ENCODE measurements at places on chromosomes 16 and 17.
A peak's percentile ranks its signal among the peaks of the same experiment; 100 is the strongest.

GRCh38 chr17:28065706-28066105, 23.2 kb downstream of the NLK start:
- H3K27ac ChIP-seq: no peak overlapping the region
- DNase-seq: no peak
- no peaks in the 10 kb centered on the region for H3K36me3 ChIP-seq
- no peaks in the 10 kb centered on the region for H3K27me3 ChIP-seq
- no peaks in the 10 kb centered on the region for H3K4me1 ChIP-seq

- no peak overlapping the region for H3K4me3 ChIP-seq
- H3K27ac ChIP-seq: no peak overlapping the region
- no peaks in the 10 kb centered on the region for H3K4me1 ChIP-seq
Observed at GRCh38 chr17:36527621-36528250, 6.9 kb downstream of the MYO19 start.

DNA sequence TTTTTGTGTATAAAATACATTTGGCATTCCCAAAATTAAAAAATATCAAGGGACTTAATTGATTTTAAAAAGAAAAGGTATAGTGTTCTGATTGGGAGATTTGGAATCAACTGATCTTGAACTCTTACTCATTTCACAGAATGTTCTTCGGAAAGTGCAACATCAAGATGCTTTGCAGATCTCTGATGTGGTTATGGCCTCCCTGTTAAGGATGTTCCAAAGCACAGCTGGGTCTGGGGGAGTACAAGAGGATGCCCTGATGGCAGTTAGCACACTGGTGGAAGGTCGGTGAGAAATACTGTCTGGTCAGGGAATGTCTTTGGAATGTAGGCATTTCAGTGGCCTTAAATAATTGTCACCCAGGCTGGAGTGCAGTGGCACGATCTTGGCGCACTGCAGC, 19.5 kb upstream of the TBKBP1 start:
- no peak overlapping the region for H3K27ac ChIP-seq
- no peak overlapping the region for H3K4me3 ChIP-seq
- no peaks in the 10 kb centered on the region for H3K27me3 ChIP-seq
- no peak for DNase-seq
- H3K4me1 ChIP-seq: no peaks in the 10 kb centered on the region

GRCh38 chr16:51538707-51539498, 387.8 kb upstream of the SALL1 start:
- DNase-seq: no peak
- H3K4me1 ChIP-seq: peaks cover 44% of the 10 kb centered on the region
- no peak overlapping the region for H3K27ac ChIP-seq
- H3K36me3 ChIP-seq: no peaks in the 10 kb centered on the region
- H3K27me3 ChIP-seq: no peaks in the 10 kb centered on the region
- H3K4me3 ChIP-seq: no peak overlapping the region

GRCh38 chr17:41516830-41517283, 1.8 kb downstream of the KRT15 start:
- peaks cover 10% of the 10 kb centered on the region for H3K4me1 ChIP-seq
- no peaks in the 10 kb centered on the region for H3K36me3 ChIP-seq
- no peak for DNase-seq
- H3K27me3 ChIP-seq: no peaks in the 10 kb centered on the region
- no peak overlapping the region for H3K4me3 ChIP-seq

DNA sequence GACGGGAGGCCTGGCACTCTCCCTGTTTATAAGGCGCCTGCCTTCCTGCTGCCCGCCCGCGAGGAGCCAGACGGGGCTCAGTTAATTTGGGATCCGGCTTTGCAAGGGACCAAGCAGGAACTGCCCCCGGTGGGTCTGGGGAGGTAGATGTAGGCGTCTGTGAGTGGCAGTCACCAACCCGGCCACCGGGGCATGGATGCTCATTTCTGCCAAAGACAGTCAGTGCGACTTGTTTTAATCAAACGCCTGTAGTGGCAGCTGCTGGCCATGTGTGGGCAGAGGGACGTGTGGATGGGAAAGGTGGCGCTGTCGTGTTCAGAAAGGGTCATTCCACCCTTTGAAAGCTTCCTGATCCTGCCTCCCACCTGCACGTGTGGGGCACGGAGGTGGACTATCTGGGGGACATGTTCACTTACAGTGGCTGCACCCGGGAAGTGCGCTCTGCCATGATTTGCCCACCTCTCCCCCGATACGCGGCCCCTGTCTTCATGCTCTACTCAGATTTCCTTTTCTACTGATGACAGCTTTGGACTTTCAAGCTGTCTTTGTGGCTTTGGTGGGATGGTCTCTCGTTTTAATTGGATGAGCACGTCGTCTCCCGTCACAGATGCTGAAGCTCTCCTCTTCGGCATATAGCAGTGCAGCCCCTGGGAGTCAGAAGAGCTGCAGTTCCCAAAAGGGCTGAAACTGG, 60.3 kb upstream of the CIBAR2 start:
- no peak for DNase-seq
- peaks cover 16% of the 10 kb centered on the region for H3K36me3 ChIP-seq
- H3K4me1 ChIP-seq: peaks cover 81% of the 10 kb centered on the region
- peak overlapping the region; percentile 14 for H3K4me3 ChIP-seq
- no peak overlapping the region for H3K27ac ChIP-seq

DNA sequence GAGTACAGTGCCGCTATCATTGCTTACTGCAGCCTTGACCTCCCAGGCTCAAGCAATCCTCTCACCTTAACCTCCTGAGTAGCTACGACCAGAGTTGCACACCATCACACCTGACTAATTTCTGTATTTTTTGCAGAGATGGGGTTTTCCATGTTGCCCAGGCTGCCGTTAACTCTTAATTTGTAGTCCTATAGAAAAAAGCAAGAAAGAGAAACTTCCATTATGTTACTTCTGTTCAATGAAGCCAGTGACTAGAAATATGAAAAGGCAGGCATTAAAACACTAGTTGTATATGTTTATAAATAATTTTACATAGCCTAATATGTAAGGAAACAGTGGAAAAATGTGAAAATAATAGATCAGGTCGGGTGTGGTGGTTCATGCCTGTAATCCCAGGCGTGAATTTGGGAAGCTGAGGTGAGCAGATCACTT, 9.7 kb downstream of the RAD51C start:
- no peak overlapping the region for H3K27ac ChIP-seq
- no peak overlapping the region for H3K4me3 ChIP-seq
- no peak for DNase-seq
- peaks cover 40% of the 10 kb centered on the region for H3K36me3 ChIP-seq
- no peaks in the 10 kb centered on the region for H3K4me1 ChIP-seq

GRCh38 chr16:47392081-47392480, 68.8 kb downstream of the ITFG1 start:
- H3K27ac ChIP-seq: no peak overlapping the region
- no peak for DNase-seq
- H3K4me3 ChIP-seq: no peak overlapping the region
- no peaks in the 10 kb centered on the region for H3K27me3 ChIP-seq
- H3K4me1 ChIP-seq: no peaks in the 10 kb centered on the region

GRCh38 chr17:9024497-9024896, 3.2 kb downstream of the NTN1 start:
- no peak for DNase-seq
- H3K4me3 ChIP-seq: peak overlapping the region; percentile 32
- no peaks in the 10 kb centered on the region for H3K36me3 ChIP-seq

DNA sequence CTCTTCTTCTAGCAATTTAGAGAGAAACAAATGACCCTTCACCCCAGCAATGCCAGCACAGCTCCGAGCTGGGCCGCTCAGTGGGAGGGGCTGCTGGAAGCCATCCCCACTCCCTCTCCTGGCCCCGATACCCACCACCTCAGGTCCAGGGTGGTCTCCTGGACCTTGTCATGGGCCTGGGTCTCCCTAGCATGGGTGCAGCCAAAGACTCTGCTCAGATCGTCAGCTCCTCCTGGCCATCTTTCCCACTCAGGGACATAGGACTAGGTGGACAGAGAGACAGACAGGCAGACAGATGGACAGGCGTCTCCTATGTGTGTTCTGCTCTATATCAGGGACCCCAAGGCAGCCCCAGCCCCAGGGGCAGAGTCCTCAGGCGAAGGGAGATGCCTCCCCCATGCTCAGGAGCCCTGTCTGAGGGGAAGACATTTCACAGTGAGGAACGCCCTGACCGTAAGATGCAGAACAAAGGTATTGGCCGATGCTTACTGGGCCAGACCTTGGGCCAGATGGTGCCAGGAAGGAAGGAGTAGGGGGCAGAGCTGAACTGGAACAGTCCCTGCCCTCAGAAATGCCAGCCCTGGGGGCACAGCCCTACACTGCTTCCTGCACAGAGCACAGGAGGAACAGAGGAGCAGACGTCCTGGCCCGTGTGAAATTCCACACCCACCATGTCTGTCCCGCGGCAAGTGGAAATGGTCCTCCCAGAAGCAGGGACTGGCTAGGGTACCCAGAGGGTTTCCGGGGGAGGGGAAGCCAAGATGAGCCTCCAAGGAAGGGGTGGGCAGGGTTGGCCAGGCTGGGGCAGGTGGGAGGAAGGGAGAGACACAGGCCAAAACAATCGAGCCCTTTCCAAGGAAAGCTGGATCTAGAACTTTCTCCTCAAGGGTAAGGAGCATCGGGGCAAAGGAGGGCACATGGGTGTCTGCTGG, 13.0 kb downstream of the PITPNM3 start:
- no peak overlapping the region for H3K4me3 ChIP-seq
- DNase-seq: no peak
- H3K27ac ChIP-seq: no peak overlapping the region
- no peaks in the 10 kb centered on the region for H3K27me3 ChIP-seq

DNA sequence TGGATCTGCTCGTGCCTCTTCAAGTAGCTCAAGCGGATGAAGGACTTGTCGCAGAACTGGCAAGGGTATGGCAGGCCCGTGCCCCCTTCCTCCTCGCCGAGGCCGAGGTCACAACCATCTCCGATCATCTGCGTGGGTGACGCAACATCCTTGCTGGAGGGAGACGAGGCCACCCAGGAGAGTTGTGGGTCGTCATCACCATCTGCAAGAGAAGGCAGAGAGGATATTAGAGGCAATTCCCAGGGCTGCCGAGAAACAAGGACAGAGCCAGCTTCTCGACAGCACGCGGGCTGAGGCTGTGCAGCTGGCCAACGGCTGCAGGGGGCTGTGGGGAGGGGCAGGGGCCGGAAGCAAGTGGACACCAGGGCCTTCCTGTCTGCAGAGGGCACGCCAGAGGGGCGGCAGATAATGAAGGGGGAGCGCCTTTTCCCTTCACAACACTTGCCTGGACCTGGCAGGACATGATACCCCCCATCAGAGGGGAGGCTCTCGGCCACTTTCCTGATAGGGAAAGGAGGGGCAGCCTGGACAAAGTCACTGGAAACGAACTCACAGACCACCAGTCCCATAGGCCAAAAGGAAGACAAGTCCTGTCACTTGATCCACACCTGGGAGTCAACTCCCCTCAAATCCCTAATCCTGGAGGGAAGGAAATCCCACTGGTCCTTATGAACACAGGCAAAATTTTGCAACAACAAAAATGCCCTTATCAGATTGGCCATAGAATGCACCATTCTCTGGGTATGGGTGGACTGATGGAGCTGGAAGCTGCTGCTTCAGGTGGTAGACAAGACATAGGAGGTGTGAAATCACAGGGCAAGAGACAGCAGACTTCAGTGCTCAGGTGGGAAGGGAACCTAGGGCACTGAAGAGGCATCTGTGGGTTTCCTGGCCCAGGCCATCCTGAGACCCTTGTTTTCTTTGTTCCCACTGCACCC, 217.0 kb downstream of the ZNF423 start:
- no peaks in the 10 kb centered on the region for H3K27me3 ChIP-seq
- peak; percentile 39 for DNase-seq
- peaks cover 42% of the 10 kb centered on the region for H3K36me3 ChIP-seq
- H3K4me1 ChIP-seq: peaks cover 39% of the 10 kb centered on the region

DNA sequence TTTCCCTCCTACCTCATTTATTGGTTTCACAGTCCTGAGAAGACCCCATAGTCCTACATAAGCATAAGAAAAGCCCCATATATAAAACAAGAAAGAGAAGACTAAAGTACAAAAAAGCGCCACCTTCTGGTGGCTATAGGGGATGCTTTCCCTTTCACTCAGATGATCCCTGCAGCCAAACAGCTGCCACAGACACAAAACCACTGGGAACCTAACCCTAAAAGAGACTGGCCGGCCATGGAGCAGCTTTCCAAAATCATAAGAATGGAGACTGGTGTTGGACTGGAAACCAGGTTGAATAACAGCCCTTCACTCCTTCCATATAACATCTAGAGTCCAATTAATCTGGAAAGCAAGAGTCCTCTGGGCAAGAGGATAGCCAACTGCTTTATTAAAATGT, 11.4 kb downstream of the DYNC1LI2 start:
- no peak for DNase-seq
- H3K27me3 ChIP-seq: no peaks in the 10 kb centered on the region
- peaks cover 61% of the 10 kb centered on the region for H3K36me3 ChIP-seq
- peaks cover 39% of the 10 kb centered on the region for H3K4me1 ChIP-seq
- peak overlapping the region; percentile 96 for H3K27ac ChIP-seq

DNA sequence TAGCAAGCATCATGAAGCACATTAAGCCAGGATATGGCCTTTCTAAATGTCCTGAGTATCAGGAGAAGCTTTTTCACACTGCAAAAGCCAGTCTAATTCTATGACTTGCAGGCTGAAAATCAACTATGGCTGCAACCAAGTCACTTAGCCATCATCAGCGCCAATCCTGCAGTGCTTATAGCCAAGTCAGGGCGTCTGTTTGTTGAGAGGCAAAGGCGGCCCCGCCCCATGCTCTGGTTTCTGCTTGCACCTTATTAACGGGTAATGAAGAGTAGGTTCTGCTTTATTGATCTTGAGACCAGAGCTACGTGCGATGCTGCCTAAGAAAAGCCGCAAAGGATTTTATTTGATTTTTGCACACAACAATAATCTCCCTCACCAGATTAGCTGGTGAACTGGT, 88.4 kb downstream of the CDH13 start:
- peaks cover 6% of the 10 kb centered on the region for H3K4me1 ChIP-seq
- H3K36me3 ChIP-seq: no peaks in the 10 kb centered on the region
- H3K27ac ChIP-seq: no peak overlapping the region
- no peak overlapping the region for H3K4me3 ChIP-seq
- DNase-seq: no peak

DNA sequence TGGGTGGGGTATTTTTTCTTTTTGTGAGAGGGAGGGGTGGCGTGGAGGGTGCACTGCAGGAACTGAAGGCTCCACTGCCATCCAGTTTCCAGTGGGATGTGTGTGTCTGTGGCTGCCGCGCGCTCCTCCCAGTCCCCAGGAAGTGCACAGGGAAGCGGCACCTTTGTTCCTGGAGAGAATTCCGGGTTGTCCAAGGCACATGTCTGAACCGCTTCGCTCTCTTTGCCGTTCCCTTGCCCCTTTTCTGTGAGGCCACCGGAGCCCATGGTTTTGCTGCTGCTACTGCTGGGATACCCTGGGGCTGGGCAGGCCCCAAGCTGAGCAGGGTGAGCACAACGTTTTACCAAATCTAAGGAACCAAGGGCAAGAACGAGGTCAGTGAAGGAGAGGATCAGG, 19.5 kb downstream of the ACSF3 start:
- H3K4me1 ChIP-seq: peaks cover 6% of the 10 kb centered on the region
- no peak overlapping the region for H3K4me3 ChIP-seq
- no peak overlapping the region for H3K27ac ChIP-seq
- no peak for DNase-seq

GRCh38 chr16:72848759-72849664, 198.9 kb downstream of the ZFHX3 start:
- DNase-seq: peak; percentile 47
- peaks cover 2% of the 10 kb centered on the region for H3K27me3 ChIP-seq
- H3K36me3 ChIP-seq: no peaks in the 10 kb centered on the region
- H3K4me1 ChIP-seq: peaks cover 40% of the 10 kb centered on the region

- H3K36me3 ChIP-seq: peaks cover 11% of the 10 kb centered on the region
- H3K4me1 ChIP-seq: peaks cover 12% of the 10 kb centered on the region
- no peak overlapping the region for H3K4me3 ChIP-seq
- no peak overlapping the region for H3K27ac ChIP-seq
- DNase-seq: peak; percentile 4
Observed at GRCh38 chr16:28556914-28557320, 3.2 kb downstream of the SGF29 start.

GRCh38 chr17:80731323-80731722, 186.7 kb downstream of the RPTOR start:
- H3K4me1 ChIP-seq: peaks cover 28% of the 10 kb centered on the region
- no peak for DNase-seq
- H3K4me3 ChIP-seq: no peak overlapping the region
- H3K27ac ChIP-seq: no peak overlapping the region

All from spinal cord (tissue), 10 donors.